ENCODE measurements at places on chromosomes 13 and 19. TPM values are rescaled to one million over a fixed set of nuclear protein-coding genes. Genes with fewer than 3 reads are reported as not detected.

The ATXN8OS gene
- not detected for total RNA-seq

GRCh38 chr13:112655913-112656312, 33.9 kb upstream of the ATP11A start:
- H3K4me1 ChIP-seq, result peaks cover 6% of the 10 kb centered on the region
- no peak overlapping the region for H3K27ac ChIP-seq
- no peaks in the 10 kb centered on the region for H3K36me3 ChIP-seq
- no peaks in the 10 kb centered on the region for H3K27me3 ChIP-seq

DNA sequence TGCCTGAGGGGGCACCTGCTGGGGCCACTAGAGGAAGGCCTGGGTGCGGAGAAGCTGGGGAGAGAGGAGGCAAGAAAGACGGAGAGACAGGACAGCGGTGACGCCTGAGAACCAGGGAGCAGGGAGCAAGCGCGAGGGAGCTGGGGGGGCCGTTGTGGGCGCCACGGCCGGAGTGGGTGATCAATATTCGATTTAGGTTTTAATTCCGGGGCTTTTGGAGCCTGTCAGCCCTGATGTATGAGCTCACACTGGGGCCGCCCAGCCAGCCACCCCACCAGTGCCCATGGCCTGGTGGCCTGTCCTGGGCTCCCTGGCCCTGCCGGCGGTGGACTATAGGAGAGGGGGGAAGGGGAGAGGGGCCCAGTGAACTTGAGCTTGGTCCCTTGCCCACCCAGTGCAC, 8.7 kb upstream of the ERFL start:
- no peak for DNase-seq
- peaks cover 5% of the 10 kb centered on the region for H3K27me3 ChIP-seq
- H3K4me1 ChIP-seq, result peaks cover 35% of the 10 kb centered on the region
- H3K4me3 ChIP-seq, result no peak overlapping the region
- H3K27ac ChIP-seq, result no peak overlapping the region
- no peaks in the 10 kb centered on the region for H3K36me3 ChIP-seq

- H3K27me3 ChIP-seq, result peaks cover 34% of the 10 kb centered on the region
- H3K4me3 ChIP-seq, result no peak overlapping the region
Observed at GRCh38 chr19:54317108-54317964, 4.4 kb upstream of the LILRA5 start.

The PAK4 gene
- total RNA-seq, result 13.2 TPM

- no peaks in the 10 kb centered on the region for H3K4me1 ChIP-seq
- DNase-seq, result no peak
- H3K27ac ChIP-seq, result no peak overlapping the region
- no peaks in the 10 kb centered on the region for H3K27me3 ChIP-seq
Observed at GRCh38 chr13:41700790-41701310, 243.5 kb downstream of the RGCC start.

DNA sequence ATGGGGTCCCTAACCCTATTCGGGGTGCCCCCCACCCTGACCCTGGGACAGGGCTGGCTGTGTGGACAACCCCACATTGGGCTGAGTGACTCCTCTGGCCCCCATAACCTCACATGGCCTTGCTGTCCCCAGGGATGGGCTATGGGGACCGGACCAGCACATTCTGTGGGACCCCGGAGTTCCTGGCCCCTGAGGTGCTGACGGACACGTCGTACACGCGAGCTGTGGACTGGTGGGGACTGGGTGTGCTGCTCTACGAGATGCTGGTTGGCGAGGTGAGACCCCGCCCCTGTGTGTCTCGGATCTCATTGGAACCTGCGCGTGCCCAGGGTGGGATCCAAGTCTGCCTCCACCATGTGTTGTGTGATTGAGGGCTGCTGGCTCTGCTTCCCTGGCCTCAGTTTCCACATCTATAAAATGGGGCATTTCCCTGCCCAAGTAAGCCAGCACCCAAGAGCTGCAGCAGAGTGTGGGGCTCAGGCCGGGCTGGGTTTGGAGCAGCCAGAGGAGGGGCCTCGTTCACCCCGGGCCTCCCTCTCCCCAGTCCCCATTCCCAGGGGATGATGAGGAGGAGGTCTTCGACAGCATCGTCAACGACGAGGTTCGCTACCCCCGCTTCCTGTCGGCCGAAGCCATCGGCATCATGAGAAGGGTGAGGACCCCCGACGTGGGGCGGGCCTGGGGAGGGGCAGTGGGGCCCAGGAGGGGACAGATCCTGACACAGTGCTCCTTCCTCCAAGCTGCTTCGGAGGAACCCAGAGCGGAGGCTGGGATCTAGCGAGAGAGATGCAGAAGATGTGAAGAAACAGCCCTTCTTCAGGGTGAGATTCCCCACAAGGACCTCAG, 4.9 kb downstream of the PTGER1 start:
- H3K4me1 ChIP-seq, result peaks cover 12% of the 10 kb centered on the region
- DNase-seq, result no peak
- no peak overlapping the region for H3K27ac ChIP-seq
- H3K4me3 ChIP-seq, result no peak overlapping the region

The CCDC8 gene
- total RNA-seq, result 0.08 TPM

The CFAP97D2 gene
- total RNA-seq, result not detected

- no peak overlapping the region for H3K27ac ChIP-seq
- DNase-seq, result no peak
- no peak overlapping the region for H3K4me3 ChIP-seq
Observed at GRCh38 chr19:2117215-2117960, 20.7 kb downstream of the IZUMO4 start.

DNA sequence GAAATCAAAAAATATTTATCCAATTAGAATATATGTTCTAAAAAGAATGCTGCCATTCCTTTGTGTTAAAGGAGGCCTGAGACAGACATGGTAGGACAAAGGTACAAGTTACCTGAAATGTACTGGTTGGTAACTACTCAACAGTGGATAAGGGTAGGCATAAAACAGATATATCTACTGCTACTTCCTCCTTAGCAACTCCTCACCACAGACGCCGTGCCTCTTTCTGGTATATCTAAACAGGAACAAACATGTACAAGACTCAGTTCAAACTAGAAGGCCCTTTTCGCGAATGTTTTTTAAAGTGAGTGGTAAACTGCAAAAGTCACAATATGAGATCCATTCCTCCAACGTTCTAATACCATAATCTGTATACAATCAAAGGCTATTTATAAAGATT, 86.9 kb downstream of the TBC1D4 start:
- no peak for DNase-seq
- no peaks in the 10 kb centered on the region for H3K36me3 ChIP-seq
- H3K27ac ChIP-seq, result no peak overlapping the region
- H3K27me3 ChIP-seq, result peaks cover under 1% of the 10 kb centered on the region
- no peak overlapping the region for H3K4me3 ChIP-seq
- no peaks in the 10 kb centered on the region for H3K4me1 ChIP-seq

The TJP3 gene
- total RNA-seq, result 0.24 TPM

The LAIR2 gene
- total RNA-seq, result 2.4 TPM

- H3K27me3 ChIP-seq, result no peaks in the 10 kb centered on the region
- H3K36me3 ChIP-seq, result no peaks in the 10 kb centered on the region
- no peaks in the 10 kb centered on the region for H3K4me1 ChIP-seq
- no peak for DNase-seq
Observed at GRCh38 chr13:80029170-80029569, 311.8 kb downstream of the SPRY2 start.
